Fibroblast of skin of left quadriceps (primary cell): ENCODE measurements at places on chromosomes 2 and 18.

- DNase-seq, result no peak
These were observed 1.8 kb downstream of the ACVR1 start for GRCh38 chr2:157874348-157874747.

DNA sequence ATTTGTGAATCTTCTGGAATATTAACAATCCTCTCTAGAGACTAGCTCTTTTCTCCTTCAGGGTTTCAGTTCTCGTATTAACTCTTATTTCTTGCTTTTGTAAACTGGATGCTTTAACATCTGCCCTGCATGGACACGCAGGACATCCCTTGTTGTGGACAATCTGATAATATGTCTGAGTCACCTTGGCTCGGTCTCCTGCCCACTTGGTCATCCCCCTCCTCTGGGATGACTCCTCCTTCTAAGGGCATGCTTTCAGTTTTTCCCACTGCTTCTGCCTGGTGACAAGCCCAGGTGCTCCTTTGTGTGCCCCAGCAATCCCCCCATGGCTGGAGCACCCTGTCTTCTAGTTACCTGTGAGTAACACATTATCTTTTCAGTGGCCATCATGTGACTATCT lies 460.5 kb downstream of the DSC3 start:
- DNase-seq, result no peak

DNA sequence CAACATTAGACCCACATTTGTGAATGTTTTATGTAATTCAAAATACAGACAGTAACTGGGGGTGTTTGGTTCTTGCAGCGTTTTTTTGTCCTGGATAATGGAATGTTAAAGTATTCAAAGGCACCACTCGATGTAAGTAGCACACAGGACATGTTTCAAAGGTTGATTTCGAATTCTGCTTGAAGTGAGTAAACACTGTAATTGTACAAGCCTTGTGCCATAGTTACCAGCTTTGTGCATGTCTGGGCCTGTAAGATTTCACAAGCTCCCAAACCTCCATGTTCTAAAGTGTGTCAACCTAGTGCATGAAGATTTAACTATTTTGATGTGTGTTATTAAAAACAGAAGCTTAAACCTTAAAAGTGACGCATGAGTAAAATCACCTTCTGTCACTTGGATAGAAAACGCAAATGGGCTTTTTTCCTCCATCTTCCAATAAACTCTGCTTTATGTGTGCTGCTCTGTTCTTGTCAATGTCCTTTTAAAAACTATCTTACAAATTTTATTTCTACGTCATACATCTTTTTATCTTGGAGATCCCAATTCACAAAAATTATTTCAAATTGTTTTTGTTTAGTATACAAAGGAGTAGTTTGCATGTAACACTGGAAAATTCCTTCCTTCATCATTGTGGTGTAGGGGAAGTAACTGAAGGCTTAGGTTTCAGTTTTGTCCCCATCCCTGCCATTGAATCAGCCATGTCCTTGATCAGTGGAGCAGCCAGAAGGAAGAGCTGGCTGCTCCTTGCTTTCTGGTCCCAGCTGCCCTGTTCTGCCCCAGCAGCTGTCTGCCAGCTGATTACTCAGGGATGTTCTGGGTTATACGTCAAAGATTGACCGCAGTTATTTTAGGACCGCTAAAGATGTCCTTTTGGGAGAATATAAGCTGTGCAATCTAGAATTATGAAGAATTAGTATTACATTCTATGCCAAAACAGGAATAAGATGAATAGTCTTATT lies 119.2 kb downstream of the PRKRA start:
- DNase-seq, result no peak

- DNase-seq, result no peak
These were observed 127.2 kb downstream of the LRRTM4 start for GRCh38 chr2:77395011-77395410.

GRCh38 chr2:158743466-158743865 lies 51.7 kb upstream of the DAPL1 start:
- no peak for DNase-seq

DNA sequence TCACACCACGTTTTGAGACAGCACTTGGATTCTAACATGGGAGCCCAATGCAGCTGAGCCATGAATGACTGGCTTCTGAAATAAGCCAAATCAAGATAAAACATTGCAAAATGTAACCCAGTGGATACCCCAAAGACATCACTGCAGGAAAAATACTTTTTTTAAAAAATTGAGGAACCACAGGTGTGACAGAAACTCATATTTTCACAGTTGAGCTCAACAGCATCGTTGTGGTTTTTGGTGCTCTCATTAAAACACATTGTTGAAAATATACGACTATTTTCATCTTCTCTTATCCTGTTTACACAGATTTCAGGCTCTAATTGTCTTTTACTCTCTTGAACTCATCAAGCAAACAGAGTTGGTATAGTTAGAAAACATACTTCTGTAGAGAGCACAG lies 429.3 kb upstream of the VRK2 start:
- DNase-seq, result no peak

- DNase-seq, result no peak
These were observed 5.1 kb downstream of the LIPG start for GRCh38 chr18:49566985-49567384.

- no peak for DNase-seq
These were observed 29.0 kb upstream of the CALCRL start for GRCh38 chr2:187477051-187477450.

DNA sequence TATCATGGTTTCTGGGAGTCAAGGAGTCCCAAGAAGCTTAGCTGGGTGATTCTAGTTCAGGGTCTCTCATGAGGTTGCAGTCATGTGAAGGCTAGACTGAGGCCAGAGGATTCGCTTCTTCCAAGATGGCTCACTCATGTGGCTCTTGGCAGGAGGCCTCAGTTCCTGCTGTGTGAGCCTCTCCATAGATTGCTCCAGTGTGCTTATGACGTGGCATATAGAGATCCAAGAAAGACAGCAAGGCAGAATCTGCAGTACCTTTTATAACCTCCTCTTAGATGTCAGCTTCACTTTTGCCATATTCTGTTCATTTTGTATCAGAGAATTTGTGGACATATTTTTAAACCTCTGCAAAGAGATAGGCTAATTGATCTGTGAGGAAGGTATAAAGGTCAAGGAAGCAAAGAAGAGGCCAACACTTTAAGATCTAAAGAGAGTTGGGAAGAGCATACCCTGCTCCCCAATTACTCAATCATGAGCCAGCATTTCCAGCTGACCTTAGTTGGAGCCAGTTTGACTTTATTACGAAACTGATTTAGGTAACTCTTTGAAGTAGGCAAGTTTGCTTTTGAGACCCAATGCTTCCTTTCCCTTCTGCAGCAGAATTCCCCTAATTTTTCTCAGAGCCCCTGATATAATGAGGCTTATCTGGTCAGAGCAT lies 134.7 kb downstream of the EML6 start:
- no peak for DNase-seq

- DNase-seq, result peak; percentile 10
These were observed 89.9 kb downstream of the GULP1 start for GRCh38 chr2:188381614-188382013.

DNA sequence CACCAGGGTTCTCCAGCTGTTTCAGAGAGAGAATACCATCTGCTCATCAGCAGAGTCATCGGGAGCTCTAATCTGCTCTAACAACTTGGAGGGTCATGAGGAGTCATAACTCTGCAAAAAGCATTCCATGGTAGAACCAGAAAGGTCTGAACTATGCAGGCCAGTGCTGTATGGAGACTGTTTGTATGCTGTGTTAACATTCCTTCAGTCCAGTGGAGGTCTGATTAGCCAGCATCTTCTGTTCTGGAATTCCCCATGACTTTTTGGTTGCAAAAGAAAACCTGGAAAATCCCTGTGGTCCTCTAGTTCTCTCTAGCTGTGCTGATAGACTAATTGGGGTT lies 9.4 kb upstream of the ITGB6 start:
- DNase-seq, result peak; percentile 68

DNA sequence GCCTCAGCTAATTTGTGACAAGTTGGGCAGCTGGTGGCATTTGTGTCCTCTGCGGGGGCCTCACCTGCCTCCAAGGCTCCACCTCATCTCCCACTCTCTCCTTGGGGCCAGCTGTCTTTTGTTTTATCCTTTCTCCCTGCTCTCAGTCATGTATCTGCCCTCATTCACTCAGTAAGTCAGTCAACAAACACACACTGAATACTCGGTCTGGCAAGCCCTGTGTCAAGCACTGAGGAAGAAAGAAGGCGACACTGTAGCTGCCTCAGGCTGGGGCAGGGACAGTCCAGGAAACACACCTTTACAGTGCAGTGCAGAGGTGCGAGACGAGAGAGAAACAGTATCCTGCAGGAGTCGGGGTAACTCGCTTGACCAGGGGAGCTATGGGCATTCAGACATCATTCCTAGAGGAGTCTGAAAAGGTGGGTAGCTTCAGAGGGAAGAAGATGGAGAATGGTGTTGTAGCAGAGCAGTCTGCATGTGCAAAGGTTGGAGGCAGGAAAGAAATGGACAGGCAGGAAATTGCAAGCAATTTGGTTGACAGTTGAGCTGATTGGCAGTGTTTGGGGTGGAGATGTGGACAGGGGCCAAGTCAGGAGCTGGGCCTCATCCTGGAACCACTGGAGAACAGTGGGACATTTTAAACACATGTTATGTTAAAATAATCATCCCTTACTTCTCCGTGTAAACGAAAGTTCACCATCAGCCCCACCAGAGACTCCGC lies 34.9 kb downstream of the SCTR start:
- no peak for DNase-seq

DNA sequence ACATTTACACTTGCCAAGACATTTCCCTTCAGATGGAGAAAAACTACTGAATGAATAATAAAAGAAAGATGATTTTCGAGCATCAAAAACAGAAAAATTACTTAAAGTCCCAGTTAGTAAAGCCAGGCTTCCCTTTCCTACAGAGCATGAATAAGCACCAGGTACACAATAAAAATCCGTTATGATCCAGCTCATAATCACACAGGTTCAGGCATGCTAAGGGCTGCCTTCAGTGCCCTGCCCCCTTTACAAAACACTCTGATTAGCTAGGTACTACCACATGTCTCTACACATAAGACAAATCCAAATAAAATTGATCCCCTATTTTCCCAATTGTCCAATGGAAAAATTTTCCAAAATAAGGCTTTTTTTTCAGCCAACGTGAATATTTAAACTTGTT lies 413.2 kb upstream of the LRATD1 start:
- DNase-seq, result no peak

- no peak for DNase-seq
These were observed 829 bp upstream of the KIAA2012 start for GRCh38 chr2:202072226-202072625.

GRCh38 chr18:23765931-23766330 lies 76.7 kb downstream of the LAMA3 start:
- no peak for DNase-seq

DNA sequence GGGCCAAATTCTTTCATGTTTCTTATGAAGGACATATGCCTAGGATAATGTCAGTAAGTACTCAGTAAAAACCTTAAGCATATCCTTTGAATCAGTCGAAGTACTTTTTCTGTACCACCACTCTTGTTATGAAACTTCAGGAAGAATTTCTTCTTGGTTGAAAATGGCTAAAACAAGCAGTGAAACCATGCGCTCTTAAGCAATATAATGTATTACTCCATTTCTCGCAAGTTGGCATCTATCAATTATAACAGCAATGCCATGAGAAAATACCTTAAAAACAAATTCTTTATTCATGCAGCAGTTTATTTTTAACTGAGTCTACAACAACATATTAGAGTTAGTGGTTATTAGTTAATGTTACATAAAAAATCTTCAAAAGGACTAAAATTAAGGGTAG lies 41.0 kb downstream of the SLC66A3 start:
- no peak for DNase-seq

- DNase-seq, result no peak
These were observed 126.2 kb downstream of the CAPN13 start for GRCh38 chr2:30681022-30681421.

GRCh38 chr2:121228521-121228920 lies 56.5 kb downstream of the TFCP2L1 start:
- DNase-seq, result no peak

- no peak for DNase-seq
These were observed 86.0 kb upstream of the TWIST2 start for GRCh38 chr2:238761868-238762267.

DNA sequence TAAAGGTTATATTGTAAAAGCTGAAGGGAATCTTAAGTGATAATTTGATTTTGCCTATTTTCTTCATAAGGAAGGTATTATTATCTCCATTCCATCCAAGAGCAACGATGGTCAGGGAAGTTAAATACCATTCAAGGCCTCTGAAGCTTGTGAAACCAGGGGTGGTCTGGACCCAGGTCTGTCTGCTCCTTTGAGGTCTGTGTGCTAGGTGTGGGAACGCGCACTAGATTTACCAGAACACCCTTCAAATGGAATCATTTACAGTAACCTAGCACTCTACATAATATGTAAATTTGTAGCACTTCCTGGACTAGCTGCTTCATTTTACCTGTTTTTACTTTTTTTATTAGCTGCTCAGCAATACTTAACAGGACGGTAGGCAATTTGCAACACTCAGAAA lies 6.4 kb upstream of the TRIB2 start:
- DNase-seq, result no peak

- no peak for DNase-seq
These were observed 66.8 kb downstream of the MSTN start for GRCh38 chr2:189995679-189996078.

GRCh38 chr2:111209045-111209514 lies 88.4 kb downstream of the BCL2L11 start:
- peak; percentile 21 for DNase-seq

- no peak for DNase-seq
These were observed 135.7 kb downstream of the CMPK2 start for GRCh38 chr2:6730003-6730402.

DNA sequence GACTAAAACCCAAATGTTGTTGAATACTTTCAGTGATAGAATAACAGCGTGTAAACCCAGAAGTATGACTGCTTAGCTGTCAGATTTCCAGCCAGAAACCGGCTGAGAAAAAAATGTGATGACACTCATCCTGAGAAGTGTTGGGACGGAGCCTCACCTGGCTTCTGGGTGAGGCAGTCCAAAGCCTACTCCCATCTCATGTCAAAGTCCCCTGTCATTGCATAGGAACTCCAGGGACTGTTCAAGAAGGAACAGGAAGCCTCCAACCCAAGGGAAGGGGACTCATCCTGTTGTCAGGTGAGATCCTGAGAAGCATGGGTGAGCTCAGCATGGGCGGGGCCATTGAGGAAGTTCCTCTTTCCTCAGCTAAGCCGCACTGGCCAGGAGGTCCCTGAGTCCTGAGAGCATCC lies 11.3 kb upstream of the CHRNA1 start:
- no peak for DNase-seq

GRCh38 chr2:218887079-218887478 lies 6.4 kb downstream of the WNT10A start:
- DNase-seq, result no peak

DNA sequence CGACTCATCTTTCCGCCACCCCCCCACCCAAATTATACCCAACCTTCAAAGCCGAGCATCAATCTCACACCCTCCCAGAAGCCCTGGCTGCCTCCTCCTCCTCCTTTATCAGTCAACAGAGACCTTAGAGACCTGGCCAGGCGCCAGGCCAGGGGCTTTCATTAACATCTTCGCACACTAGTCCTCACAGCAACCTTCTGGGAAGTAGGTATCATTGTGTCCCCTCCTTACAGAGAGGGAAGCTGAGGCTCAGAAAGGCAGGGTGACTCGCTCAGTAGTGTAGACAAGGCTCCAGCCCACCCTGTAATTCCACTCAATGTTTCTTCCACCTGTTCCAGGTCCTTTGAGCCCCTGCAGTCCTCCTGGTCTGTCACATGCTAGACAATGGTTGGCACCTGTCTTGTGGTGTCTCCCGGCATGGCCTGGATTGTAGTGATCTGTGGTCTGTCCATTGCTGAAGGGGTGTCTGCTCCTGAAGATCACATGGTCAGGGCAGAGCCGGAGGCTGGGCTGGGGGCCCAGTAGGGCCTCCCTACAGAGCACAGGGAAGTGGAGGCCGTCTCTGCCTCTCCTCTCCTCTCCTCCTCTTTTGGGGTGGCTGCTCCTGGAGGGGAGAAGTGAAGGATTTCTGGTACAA lies 36.0 kb downstream of the KLHL29 start:
- no peak for DNase-seq

GRCh38 chr18:9762526-9762925 lies 54.4 kb downstream of the RAB31 start:
- DNase-seq, result no peak
